ENCODE measurements at places on chromosomes 16 and 17.

DNA sequence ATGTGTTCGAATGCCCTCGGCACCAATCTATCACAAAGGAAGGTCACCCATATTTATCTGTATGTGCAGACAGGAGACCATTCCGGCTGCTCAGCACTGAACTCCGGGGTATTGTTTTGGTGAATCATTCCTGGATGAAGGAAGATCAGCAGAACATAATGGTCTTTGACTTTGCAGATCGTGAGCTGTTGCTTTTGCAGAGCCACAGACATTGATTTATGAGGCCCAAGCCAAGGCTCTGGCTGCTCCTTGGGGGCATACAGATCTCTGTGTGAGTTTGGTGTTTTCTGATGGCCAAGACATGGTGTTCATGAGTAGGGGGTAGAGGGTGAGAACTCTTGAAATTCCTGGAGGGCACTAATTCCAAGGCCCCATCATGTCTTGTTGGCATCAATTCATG is 458.8 kb upstream of the HSBP1 start:
- DNase-seq = no peak

DNA sequence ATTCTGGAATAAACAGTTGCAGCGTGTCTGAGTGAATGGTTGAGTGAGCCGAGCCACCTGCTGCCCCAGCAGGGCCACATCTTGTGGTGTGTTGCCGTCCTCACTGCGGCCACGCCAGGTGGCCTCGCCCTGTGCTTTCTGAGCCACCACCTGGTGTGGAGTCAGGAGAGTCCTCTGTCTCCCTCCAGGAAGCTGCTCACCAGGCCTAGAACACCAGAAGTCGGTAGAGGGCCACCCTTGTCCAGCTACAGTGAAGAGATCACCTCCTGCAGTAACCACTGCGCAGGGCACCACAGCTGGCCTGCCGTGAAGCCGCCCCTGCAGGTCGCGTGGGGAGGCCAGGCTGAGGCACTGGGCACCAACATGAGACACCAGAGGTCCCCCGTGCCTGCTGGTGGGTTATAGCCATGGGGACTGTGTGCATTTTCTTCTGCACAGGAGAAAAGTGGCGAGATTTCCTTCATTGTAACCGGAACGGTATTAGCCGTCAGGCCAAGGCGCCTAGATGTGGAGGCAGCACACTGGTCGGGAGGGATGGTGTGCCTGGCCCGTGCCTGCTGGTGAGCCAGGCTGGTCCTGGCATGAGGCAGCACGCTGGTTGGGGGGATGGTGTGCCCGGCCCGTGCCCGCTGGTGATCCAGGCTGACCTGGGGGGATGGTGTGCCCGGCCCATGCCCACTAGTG is 28.9 kb upstream of the FOXK2 start:
- no peak for DNase-seq

DNA sequence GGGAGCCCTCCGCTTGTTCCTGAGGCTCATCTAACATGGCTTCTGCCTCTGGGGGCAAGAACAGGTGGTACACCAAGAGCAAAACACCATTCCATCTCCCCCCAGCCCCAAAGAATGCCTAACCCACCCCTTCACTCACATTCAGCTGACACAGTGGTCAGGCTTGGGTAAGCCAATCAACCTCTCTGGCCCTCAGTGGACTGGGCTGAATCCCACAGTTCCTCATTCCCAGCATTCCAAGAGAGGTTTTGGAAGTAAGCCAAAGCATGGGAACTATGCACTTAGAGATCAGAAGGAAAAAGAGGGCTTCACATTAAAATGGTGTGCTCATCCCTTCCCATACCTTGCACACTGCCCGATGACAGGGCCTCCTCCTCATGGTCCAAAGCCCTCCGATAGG is 7.8 kb downstream of the PIGS start:
- DNase-seq = peak; percentile 80

DNA sequence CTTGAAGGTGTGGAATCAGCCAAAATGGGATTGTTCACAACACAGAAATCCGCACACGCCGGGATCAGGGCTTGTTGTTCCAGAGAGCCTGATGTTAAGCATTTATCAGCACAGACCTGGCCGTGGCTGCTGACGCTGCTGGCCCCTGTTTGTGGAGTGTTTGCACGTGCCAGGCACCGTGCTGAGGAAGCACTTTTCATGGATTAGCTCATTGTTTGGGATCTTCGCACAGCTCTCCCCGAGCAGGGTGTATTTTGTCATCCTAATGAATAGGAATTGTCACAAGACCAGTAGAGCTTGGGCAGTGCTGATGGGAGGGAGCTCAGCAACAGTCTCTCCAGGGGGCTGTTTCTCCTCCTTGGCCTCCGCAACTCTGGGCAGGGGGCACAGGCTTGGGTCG is 160.4 kb upstream of the PLCG2 start:
- no peak for DNase-seq

Measured in Caki2 (cell line).